Uterus (tissue), 4 donors: ENCODE measurements at places on chromosomes 5 and 9. TPM values are rescaled to one million over a fixed set of nuclear protein-coding genes. Genes with fewer than 3 reads are reported as not detected.

Gene PCDHB8
- total RNA-seq, result 5.4 TPM

Gene ENTREP1
- total RNA-seq, result 3.5 TPM

GRCh38 chr5:159101685-159102084, 2.0 kb upstream of the EBF1 start:
- peak; percentile 32 for DNase-seq

Gene TCF7
- total RNA-seq, result 2.4 TPM

Gene AQP7
- total RNA-seq, result 1.3 TPM

Gene TRPM6
- not detected for total RNA-seq

GRCh38 chr5:89350684-89351083, 467.7 kb upstream of the MEF2C start:
- no peak for DNase-seq

- DNase-seq, result no peak
Measured at GRCh38 chr5:107532169-107532878, 138.4 kb downstream of the EFNA5 start.

Gene TMC1
- 0.95 TPM for total RNA-seq

- no peak for DNase-seq
Measured at GRCh38 chr5:23024470-23024869, 171.3 kb upstream of the CDH12 start.

Gene PCDHB13
- 9.9 TPM for total RNA-seq

GRCh38 chr9:126399789-126400188, 73.2 kb downstream of the MVB12B start:
- no peak for DNase-seq

DNA sequence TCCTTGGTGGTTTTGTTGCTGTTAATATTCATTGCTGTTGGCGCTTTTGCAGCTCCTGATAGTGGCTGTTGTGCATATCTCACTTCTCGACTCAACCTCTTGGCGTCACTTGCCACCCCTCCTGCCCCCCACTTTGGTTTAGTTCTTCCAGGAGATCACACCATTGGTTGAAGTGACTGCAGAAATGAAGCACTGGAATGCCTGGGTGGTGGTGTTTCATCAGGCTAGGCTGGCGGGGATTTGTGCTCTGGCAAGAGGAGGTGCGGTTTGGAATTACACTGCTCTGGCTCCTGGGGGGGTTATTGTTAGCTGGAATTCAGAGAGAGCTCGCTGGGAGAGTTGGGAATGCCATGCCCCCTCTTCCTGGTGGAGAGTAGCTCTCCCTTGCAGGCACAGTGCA, 11.5 kb downstream of the PRRC2B start:
- DNase-seq, result no peak

DNA sequence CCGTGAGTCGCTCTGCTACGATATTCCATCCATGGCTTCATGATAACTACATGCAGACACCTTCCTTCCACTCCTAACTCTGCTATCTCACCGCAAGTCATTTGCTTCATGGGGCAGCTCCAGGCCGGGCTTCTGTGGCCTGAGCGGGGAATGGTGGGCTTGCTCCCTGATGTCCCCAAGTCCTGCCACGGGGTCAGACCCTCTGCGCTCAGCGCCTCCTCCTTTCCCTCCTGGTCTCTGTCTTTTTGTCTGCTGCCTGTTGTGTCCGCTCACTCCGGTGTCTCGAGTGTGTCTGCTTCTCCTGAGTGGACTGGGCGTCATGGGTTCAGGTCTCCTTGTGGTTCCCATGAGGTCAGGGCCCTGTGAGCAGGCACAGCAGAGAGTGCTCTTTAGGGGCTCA, 139.6 kb downstream of the CACNA1B start:
- DNase-seq, result no peak

GRCh38 chr9:127684576-127684975, 22.2 kb upstream of the CFAP157 start:
- no peak for DNase-seq

Gene ZDHHC11
- 1.8 TPM for total RNA-seq

DNA sequence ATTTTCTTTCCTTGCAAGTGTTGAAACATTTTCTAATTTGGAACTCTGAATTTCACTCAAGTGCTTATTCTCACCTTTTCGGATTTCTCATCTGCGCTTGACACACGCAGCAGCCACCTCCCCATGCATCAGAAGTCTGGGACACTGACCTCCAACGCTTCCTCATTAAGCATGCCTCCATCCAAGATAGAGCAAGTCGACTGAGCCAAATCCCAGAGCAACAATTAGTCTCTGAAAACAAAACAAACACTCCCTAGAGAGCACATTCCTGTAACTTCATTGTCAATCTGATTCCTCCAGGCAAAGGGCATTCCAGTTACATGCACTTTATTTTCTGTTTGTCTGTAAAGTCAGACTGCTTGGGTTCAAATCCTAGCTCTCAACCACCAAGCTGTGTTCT, 5.7 kb downstream of the CD180 start:
- no peak for DNase-seq

Gene SLC6A3
- total RNA-seq, result not detected

DNA sequence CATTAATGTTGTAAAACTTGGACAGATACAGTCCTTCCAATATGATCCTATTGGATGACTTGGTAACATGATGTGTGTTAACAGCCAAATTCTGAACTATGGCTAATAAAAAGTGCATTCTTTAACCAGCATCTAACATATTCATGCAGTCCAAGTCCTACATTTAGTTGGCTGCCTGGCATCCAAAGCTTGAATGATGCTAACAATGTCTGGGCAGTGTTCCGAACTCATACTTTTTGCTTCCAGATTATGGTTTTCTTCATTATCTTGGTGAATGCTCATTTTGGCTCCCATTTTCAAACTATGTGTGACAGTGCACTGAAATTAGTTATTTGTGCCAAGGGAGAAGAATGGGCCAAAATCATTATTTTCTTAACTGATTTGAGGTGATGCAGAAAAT, 2.8 kb downstream of the FAM174A start:
- no peak for DNase-seq

Gene SH2D3C
- 22.9 TPM for total RNA-seq

- DNase-seq, result no peak
Measured at GRCh38 chr9:112035166-112035826, 138.7 kb downstream of the UGCG start.

Gene MCTP1
- 25.3 TPM for total RNA-seq

GRCh38 chr5:177973066-177973635, 22.9 kb downstream of the PROP1 start:
- no peak for DNase-seq

Gene AFAP1L1
- total RNA-seq, result 26.9 TPM

- DNase-seq, result peak; percentile 73
Measured at GRCh38 chr5:177592010-177592834, at the start of gene TMED9. Gene TMED9, plus strand, starts transcription at chr5:177592203. Its CDS starts 12 bp downstream, at chr5:177592215.

Gene PLCXD3
- total RNA-seq, result 10.1 TPM

DNA sequence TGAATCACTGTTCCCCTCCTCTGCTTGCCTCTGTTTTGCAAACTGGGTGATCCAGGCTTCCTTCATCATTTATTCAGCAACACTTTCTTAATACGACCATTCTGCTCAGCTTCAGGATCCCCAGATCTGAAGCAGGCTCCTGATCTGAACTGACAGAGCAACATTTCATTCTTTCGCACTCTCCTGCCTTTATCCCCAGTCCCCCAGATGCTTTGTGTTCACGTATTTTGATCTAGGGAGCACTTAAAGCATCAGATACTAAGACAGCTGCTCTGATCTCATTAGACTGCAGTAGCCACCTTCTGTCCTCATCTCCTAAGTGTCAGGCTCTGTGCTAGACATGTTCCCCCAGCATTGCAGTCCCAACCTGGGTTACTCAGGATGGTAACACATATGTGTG, 158.0 kb downstream of the TRIO start:
- no peak for DNase-seq

DNA sequence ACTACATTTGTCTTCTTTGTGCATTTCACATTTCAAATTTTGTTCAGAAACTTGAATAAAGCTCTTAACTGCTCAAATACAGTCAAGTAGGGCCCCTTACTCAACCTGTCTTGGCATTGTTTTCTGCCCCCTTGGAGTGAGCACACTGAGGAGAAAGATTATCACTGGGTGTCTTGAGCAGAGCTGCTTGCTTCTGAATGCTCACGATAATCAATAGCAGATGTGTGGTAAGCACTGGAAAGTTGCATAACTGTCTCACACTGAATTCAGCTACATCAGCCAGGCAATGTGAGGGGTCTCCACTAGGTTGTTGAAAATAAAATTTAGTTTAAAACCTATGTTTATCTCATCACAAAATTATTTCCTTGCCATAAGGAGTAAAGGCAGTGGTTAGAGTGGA, 7.8 kb upstream of the TNFAIP8 start:
- DNase-seq, result no peak

Gene HAVCR1
- 0.55 TPM for total RNA-seq

Gene STC2
- 0.26 TPM for total RNA-seq

Gene HRH2
- total RNA-seq, result 4.4 TPM

- no peak for DNase-seq
Measured at GRCh38 chr5:112563169-112563826, 144.2 kb upstream of the EPB41L4A start.

DNA sequence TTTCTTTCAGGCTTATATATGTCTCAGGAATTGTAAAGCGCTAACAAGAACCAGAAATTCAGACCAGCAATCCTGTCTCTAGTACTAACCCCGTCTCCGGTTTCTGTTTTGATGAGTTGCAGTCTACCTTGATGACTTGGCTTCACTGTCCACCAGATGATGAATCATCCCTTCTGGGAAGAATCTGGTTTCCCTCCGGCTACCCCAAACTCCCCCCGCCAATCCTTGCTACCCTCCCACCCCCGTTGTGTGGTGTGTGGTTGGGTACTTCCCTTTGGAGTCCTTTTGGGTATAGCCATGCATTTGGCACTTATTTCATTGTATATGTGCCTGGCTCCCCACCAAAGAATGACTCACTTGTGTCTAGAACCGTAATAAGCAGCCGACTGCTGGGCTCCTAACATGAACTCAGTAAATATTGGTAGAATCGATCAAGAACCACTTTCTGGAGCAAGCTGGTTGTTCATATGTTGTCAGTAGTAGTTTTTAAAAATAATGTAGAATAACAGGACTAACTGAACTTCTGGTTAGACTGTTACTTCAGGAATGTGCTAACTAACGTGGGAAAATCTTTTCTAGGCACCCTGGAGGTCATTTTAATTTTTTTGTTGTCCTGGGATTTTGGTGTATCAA, 8.3 kb upstream of the TGFBI start:
- DNase-seq, result peak; percentile 53

Gene CNTLN
- total RNA-seq, result 12.6 TPM
